ENCODE measurements at places on chromosomes 7 and 10.

- DNase-seq: peak; percentile 57
Measured at GRCh38 chr10:105950410-105950809, 1214.1 kb downstream of the SORCS1 start.

DNA sequence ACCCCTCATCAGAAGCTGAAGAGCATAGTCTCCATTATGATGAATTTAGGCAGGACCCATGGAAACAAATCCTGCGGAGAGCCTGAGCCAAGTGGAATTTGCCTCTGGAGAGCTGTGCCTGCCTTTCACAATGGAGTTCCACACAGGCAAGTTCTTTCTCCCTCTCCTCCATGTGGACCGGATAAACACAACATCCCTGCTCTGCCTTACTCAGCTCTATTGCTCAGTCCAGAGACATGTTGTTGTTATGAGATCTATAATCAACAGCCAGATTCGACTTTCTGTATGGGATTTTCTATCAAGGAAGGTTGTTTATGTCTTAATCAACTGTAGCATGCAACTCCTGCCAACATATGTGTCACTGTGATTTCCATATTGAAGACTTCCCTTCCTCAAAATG lies 59.5 kb upstream of the ELMO1 start:
- DNase-seq: no peak

- no peak for DNase-seq
Measured at GRCh38 chr10:24541239-24541753, 182.4 kb downstream of the ARHGAP21 start.

DNA sequence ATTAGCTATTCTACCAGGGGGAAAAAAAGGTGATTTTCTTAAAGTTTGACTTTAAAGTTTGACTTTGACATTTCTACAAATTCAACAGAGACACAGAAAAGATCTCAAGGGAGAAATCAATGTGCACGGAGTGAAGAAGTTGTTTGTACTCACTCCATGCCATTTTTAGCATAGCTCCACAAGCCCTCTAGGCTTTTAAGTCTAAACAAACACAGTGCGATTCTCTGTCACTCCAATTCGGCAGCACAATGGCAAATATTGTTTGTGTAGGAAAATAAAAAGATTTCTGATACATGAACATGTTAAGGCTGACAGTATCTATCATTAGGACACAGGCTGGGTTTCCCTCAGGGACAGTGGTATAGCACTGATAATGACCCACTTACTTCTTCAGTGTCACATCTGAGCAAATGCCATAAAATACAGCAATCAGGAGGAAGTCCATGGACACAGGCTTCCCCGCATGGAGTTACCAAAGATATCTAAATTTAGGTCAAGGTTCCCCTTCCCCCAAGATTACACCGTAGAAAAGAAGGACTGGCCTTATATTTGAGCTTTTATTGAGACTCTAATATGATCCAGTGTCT lies 28.0 kb downstream of the GSAP start:
- no peak for DNase-seq

DNA sequence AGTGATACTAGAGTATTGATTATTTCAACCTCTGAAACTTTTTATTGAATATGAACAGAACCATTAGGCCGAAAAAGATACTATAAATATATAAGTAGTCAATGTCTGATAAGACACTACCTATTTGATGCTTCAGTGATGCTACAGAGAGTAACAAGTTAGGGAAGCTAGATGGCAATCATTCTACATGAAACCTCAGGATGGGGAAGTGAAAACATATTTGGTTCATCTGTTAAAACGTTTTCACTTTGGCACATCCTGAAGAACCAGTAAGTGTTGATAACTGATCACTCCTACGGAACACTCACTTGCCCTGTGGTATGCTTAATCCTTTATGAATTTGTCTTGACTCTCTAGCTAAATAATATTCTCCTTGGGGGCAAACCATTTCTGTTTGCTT lies 1064.9 kb downstream of the NXPH1 start:
- DNase-seq: no peak

GRCh38 chr7:139109983-139110411 lies 477 bp upstream of the ZC3HAV1 start:
- no peak for DNase-seq

GRCh38 chr7:6165521-6166320 lies 106.7 kb downstream of the CYTH3 start:
- no peak for DNase-seq

GRCh38 chr10:83959328-83959727 lies 180.0 kb upstream of the GHITM start:
- DNase-seq: no peak

- DNase-seq: no peak
Measured at GRCh38 chr10:58054881-58055280, 212.8 kb downstream of the IPMK start.

DNA sequence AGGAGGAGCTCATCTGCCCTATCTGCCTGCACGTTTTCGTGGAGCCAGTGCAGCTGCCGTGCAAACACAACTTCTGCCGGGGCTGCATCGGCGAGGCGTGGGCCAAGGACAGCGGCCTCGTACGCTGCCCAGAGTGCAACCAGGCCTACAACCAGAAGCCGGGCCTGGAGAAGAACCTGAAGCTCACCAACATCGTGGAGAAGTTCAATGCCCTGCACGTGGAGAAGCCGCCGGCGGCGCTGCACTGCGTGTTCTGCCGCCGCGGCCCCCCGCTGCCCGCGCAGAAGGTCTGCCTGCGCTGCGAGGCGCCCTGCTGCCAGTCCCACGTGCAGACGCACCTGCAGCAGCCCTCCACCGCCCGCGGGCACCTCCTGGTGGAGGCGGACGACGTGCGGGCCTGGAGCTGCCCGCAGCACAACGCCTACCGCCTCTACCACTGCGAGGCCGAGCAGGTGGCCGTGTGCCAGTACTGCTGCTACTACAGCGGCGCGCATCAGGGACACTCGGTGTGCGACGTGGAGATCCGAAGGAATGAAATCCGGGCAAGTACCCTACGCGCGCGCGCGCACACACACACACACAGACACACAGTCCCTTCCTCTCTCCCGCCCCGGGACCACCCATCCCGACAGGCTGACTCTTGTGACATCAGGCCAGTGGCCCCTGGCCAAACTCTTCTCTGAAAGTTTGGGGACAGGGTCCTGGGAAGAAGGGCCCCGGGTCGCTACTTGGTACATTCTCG lies 538 bp downstream of the TRIM8 start:
- peak; percentile 65 for DNase-seq

DNA sequence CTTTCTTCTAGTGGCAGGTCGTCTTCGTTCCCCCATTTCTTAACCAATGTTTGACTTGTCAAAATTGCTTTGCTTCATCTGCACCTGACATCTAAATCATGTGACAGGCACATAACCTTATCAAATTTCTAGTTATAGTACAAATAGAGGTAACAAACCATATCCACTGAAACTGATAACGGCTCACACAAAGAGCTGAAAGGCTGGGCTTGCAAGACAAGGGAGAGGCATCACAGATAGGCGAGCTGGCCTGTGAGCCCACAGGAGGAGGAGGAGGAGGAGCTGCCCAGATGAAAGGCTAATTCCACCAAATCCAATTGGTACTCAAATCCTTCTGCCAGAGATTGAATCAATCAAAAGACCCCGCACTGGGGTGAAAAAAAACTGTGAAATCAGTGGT lies 80.2 kb upstream of the NEBL start:
- DNase-seq: no peak

DNA sequence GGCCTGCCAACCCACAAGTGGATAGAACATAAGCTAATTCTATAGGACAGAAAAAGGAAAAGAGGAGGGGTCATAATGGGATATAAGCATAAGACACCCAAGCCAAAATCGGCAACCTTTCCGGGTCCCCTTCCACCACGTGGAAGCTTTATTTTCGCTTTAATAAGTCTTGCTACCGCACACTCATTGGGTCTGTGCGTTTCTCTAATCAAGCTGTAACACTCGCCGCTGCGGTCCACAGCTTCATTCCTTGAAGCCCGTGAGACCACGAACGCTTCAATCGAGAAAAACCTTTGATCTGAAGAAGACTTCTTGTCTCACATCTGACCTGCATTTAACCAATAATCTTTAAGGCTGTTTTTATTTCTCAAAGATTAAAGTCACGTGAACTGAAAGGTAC lies 35.8 kb upstream of the HECW1 start:
- DNase-seq: no peak

DNA sequence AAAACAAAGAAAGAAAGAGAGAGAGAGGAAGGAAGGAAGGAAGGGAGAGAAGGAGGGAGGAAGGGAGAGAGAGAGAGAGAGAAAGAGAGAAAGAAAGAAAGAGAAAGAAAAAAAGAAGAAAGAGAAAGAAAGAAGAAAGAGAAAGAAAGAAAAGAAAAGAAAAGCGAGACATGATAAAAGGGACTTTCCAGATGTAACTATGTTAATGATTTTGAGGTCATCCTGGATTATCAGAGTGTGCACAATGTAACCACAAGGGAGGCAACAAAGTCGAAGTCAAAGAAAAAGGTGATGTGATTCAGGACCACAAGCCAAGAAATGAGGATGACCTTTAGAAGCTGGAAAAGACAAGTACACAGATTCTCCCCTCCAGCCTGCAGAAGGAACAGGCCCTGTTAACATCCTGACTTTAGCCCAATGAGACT lies 48.9 kb upstream of the PAX2 start:
- no peak for DNase-seq

GRCh38 chr7:142567201-142568075 lies 181.8 kb upstream of the PRSS1 start:
- DNase-seq: no peak

- no peak for DNase-seq
Measured at GRCh38 chr10:63901881-63902280, 380.7 kb downstream of the REEP3 start.

GRCh38 chr7:1920266-1920681 lies 250.2 kb downstream of the ELFN1 start:
- no peak for DNase-seq

DNA sequence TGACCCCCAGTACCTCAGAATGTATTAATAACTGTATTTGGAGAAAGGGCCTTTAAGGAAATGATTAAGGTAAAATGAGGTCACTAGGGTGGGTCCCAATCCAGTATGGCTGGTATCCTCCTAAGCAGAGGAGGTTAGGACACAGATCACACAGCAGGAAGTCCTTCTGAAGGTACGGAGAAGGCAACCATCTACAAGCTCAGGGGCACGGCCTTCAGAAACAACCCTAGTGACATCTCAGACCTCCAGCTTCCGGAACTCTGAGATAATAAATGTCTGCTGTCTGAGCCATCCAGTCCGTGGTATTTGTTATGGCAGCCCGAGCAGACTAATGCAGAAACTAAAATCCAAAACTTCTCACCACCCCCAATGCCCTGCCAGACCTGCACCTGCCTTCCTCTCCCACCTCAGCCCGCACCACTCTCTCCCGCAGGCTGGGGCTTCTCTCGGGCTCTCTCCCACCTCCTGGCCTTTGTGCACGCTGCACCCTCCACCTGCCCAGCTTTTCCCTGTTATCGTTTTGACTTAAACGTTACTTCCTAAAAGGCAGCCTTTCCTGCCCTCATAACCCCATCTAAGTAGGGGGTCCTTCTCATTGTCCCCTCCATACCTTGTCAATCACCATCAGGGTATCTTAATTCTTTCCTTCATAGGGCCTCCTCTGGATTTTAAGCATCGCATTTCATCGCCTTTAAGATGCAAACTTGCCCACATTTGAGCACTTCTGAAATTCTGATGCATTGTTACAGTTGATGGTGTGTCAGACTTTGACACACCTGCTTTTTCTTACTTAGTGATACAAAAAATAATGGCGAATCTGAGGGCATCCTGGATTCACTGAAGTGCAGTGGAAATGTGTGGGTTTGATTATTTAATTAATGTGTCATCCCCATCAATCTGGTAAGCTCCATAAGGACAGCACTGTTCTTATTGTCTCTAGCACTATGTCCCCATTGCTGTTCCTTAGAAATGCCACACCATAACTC lies 32.2 kb upstream of the AQP1 start:
- no peak for DNase-seq

GRCh38 chr7:75658369-75658768 lies 80.4 kb downstream of the HIP1 start:
- DNase-seq: no peak

GRCh38 chr7:37354656-37355131 lies 94.0 kb downstream of the ELMO1 start:
- DNase-seq: peak; percentile 43

GRCh38 chr7:108911016-108911415 lies 341.3 kb downstream of the DNAJB9 start:
- DNase-seq: no peak

- no peak for DNase-seq
Measured at GRCh38 chr10:75058161-75058560, 53.3 kb upstream of the SAMD8 start.

DNA sequence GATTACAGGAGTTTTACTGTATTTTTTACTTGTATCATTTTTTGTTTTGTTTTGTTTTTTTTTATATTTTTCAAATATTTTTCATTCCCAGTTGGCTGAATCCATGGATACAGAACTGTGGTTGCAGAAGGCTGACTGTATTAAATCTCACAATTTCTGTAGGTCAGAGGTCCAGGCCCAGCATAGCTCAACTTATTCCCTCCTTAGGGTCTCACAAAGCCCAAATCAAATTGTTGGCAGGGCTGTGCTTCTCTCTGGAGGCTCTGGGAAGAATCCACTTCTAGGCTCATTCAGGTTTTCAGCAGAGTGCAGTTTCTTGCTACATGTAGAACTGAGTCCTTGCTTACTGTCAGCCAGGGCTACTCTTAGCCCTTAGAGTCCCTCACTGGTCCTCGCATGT lies 22.6 kb downstream of the TSPAN14 start:
- no peak for DNase-seq

- no peak for DNase-seq
Measured at GRCh38 chr10:15361131-15361530, 10.0 kb downstream of the FAM171A1 start.

- DNase-seq: no peak
Measured at GRCh38 chr10:28492116-28492920, 40.6 kb upstream of the WAC start.

DNA sequence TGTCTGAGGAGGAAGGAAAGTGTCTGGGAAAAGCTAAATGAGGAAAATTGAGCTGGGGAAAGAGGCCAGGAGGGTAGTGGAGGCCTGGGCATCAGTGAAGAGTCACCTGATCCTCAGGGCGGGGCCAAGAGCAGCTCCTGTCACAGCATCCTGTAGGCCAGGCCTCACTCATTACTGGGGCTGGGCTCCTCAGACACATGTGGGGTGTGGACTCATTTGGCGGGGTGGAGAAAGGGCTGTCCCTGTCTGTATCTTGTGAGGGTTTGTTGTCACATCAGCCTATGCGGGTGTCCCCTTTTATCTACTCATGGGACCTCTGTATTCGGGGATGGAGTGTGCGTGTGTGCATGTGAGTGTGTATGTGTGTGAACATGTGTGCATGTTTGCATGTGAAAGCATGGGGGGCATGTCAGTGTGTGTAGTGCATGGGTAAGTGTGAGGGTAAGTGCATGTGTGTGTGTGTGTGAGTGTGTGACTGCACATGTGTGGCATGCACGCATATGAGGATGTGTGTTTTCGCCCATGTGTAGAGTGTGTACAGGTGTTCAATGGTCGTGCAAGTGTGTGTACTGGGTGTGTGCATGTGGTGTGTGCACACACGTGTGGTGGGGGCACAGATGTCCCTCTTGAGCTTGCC lies 67.8 kb downstream of the RAMP3 start:
- DNase-seq: no peak
